Amniotic epithelial cell (primary cell): ENCODE measurements at places on chromosomes 11 and 22.

DNA sequence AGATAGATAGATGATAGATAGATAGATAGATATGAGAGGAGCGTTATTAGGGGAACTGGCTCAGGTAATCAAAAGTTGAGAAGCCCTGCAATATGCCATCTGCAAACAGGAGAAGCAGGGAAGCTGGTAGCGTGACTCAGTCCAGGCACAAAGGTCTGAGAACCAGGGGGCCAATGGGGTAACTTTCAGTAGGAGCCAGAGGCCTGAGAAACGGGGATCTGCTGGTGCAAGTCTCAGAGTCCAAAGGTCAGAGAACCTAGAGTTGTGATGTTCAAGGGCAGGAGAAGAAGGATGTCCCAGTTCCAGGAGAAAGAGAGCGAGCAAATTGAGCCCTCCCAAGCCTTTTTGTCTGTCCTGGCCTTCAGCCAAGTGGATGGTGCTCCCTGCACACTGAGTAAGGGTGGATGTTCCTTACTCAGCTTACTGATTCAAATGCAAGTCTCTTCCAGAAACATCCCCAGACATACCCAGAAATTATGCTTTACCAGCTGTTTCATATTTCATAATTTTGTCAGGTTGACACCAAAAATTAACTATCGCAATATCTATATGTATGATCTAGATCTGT, 87.8 kb upstream of the SLC22A12 start:
- no peak for DNase-seq

DNA sequence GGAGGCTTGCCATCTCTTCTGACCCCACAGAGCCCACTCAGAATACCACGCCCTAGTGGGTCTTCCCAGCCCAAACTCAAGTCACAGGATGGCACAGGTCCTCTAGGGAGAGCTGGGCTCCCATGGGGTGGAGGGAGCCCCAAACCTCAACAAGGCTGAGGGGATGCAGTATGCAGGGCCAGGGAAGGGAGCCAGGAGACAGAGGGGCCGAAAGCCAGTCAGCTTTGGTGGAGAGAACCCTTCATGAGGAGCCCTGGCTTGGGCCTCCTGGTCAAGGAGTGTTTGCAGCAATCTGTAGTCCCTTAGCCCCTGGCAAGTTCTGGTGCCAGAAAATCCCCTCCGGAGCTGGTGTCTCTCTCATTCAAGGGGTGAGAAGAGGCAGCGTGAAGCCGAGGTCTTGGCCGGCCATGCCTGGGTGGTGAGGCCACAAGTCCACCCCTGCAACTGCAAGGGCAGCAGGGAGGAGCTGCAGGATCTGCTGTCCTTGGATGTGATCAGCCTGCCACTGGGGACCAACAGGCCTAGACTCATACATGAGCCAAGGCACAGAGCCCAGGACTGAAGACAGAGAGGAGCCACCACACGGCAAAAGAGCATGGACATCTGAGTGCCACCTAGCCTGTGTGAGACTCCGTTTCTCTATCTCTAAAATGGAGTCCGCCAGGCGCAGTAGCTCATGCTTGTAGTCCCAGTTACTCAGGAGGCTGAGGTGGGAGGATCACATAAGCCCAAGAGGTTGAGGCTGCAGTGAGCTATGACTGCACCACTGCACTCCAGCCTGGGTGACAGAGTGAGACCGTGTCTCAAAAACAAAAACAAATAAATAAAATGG, 24.1 kb downstream of the NEAT1 start:
- peak; percentile 62 for DNase-seq

DNA sequence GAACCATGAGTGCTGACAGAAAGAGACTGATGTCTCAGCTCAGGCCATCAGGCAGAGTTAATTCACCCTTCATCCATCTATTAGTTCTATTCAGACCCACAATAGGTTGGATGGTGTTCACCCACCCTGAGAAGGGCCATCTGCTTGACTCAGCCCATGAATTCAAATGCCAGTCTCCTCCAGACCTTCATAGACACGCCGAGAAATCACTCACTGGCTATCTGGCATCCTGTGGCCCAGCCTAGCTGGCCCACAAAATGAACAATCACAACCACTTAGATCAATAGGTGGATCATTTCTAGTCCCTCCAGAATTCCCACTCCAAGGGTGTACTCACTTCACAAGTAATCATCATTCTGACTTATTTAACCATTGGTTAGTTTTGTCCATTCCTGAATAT, 58.2 kb downstream of the MYEOV start:
- DNase-seq, result peak; percentile 7

DNA sequence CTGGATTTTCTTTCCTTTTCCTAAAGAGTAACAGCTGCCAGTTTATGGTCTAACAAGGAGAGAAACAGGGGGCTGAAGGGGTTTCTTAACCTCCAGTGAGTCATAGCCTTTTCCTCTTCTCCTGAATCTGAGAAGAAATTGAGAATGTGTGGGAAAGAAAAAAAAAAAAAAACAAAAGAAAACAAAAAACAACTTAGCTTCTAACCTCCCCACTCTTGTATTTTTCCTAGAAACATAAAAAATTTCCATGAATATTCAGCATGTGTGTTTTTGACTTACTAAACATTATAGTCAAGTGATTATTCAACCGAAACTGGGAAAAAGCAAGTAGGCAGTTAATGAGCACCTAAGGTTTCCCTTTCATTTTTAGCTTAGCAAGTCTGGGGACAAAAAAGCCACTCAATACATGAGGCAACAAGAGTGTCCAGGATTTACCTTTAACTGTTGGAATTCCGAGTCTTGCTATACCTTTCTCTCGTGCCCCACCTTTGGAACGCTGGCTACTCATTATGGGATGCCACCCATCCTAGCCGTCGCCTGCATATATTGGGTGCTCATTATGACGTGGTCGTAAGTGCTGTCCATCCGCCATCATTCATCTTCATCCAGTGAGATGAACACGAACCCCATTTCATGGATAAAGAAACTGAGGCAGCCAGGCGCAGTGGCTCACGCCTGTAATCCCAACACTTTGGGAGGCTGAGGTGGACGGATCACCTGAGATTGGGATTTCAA, 2.4 kb downstream of the ASPHD2 start:
- no peak for DNase-seq

GRCh38 chr22:41687901-41688364, 734 bp downstream of the SNU13 start:
- peak; percentile 30 for DNase-seq

DNA sequence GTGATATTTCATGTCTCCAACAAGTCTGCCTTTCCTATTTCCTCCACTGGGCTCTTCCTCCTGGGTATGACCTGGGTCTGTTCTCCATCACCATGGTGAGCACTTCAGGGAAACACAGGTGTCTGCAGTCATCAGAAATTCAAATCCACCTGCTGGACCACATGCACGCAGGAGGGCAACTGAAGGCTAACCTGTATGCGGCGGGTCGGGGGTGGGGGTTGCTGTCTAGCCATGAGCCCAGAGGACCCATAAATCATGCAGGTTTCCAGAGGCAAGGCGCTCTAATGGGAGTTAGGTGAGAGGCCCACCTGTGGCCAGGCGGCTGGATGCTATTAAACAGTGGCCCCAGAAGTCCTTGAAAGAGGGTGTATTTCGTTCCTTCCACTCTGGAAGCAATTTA, 11.1 kb upstream of the PAMR1 start:
- DNase-seq, result no peak

DNA sequence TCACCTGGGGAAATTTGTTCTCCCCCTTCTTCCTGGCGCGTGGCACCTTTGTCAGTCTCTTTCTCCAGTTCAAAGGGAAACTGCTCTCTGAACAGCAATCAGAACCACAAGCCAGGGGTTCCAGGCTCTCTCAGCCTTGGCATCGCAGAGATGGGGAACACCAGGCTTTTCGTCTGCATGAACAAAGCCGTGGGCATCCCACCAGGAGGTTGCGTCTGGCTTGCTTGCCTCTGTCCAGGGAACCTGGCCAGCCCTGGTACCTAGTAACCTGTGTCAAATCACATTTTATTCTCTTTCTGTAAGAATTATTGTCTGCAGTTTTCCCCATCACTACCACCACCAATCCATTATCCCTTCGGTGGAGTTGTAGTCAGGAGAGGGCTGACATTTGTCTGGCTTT, 107.0 kb downstream of the WNT7B start:
- no peak for DNase-seq

DNA sequence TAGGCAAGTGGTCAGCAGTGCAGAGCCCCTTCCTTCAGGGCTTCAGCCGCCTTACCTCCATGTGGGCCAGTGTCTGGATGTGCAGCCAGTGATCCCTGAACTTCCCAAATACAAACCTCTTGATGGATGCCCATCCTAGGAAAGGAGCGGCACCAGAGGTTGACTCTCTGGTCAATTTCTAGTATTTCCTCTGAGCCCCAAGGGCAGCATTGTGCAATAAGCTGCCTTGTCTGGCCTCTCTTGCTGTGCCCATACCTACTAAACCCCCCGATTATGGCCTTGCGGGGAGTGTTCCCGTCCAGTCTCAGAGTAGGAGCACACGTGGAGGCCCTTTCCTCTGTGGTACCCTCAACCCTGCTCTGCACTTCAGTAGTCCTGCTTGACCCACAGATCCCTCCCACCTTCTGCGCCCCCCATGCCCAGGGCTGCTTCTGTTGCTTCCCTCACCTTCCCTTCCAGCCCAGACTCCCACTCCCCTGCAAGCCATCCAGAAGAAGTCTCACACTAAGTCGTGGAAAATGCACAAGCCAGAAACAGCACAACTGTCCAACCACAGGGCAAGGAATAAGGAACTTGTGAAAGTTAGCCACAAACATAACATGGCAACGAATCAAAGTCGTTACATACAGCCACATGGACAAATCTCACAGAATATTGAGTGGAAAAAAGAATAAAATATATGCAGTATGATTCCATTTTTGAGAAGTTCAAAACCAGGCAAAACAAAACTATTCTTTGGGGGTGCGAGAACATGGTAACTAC, 39.6 kb upstream of the HORMAD2 start:
- DNase-seq, result no peak

DNA sequence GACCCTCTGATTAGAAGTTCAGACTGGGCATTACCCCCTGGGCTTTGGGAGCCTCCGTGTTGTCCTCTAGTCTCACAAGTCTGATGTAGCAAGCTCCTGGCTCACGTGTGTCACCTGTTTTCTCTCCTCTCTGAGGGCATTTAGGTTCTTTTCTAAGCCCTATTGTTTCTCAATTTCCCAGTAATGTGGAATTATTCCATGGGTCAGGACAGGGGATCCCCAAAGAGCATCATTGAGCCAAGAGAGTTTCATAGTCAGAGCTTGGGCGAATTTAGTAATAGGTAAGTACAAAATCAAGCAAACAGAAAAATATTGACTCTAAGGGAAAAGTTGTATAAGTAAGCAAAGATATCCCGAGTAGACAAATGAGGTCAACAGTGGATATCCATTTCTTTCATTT, 57.3 kb downstream of the PPP6R2 start:
- no peak for DNase-seq

DNA sequence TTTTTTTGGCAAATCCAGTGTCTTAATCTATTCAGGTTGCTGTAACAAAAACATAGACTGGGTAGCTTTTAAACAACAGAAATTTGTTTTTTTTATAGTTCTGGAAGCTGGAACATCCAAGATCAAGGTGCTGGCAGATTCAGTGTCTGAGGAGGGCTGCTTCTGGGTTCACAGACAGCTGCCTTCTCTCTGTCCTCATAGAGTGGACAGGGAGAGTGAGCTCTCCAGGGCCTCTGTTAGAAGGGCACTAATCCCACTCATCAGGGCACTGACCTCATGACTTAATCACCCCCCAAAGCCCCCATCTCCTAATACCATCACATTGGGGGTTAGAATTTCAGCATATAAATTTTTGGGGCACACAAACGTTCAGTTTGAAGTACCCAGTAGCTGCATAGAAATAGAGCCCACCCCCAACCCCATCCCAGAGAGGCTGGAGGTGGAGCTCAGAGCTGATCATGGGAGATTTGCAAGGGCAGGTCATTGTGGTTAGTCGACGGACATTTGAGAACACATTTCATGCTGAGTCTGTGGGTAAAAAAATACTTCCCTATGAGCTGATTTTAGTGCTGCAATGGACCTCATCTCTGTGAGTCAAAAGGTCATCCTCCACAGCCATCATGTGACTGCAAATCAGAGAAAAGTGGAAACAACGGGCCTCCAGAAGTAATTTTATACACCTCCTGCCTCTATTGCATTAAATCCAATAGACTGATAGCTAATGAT, 203.1 kb upstream of the CADM1 start:
- DNase-seq, result no peak

GRCh38 chr11:76682684-76683083, 12.1 kb upstream of the LRRC32 start:
- no peak for DNase-seq
